ENCODE measurements at places on chromosomes 4 and X.

GRCh38 chrX:40474205-40474626, 106.6 kb upstream of the ATP6AP2 start:
- DNase-seq: no peak

GRCh38 chr4:15910155-15910940, 28.2 kb downstream of the FGFBP1 start:
- DNase-seq: no peak

- no peak for DNase-seq
Measured at GRCh38 chrX:142873214-142873613, 152.5 kb upstream of the SPANXN4 start.

DNA sequence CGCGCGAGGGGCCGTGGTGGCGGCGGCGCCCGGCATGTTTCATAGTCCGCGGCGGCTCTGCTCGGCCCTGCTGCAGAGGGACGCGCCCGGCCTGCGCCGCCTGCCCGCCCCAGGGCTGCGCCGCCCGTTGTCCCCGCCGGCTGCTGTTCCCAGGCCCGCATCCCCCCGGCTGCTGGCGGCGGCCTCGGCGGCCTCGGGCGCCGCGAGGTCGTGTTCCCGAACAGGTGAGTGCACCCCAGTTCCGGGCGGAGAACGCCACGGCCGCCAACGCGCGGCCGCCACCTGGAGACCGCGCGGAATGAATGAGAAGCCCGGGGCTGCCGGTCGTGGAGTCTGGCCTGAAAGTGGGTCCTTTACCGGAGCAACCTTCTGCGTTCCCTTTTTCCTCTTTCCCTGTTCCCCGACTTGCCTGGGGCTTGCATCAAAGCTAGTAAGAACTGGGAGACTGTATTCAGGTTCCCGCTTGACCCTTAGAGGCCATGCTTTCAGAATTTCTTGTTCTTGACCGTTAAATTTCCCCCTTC, 429 bp downstream of the NOCT start:
- DNase-seq: no peak

- no peak for DNase-seq
Measured at GRCh38 chrX:139518475-139518874, 12.1 kb upstream of the F9 start.

GRCh38 chr4:122453384-122453995, 3.0 kb downstream of the IL2 start:
- no peak for DNase-seq

DNA sequence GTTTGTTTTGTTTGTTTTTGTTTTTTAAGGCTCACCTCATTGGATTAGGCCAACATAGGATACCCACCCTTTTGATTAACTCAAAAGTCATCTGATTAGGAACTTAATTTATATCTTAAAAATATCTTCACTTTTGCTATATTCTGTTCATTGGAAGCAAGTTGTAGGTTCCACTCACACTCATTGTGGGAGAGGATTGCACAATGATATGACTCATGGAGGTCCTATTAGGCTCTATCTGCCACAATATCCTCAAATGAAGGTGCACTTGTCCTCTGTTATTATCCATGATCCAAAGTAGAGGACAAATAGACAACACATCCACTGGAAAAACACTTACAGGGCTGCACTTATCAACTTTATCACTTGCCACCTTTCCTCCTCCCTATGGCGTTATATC, 60.5 kb upstream of the ADAMTS3 start:
- peak; percentile 8 for DNase-seq

GRCh38 chr4:127533028-127533700, 99.6 kb upstream of the INTU start:
- peak; percentile 17 for DNase-seq

DNA sequence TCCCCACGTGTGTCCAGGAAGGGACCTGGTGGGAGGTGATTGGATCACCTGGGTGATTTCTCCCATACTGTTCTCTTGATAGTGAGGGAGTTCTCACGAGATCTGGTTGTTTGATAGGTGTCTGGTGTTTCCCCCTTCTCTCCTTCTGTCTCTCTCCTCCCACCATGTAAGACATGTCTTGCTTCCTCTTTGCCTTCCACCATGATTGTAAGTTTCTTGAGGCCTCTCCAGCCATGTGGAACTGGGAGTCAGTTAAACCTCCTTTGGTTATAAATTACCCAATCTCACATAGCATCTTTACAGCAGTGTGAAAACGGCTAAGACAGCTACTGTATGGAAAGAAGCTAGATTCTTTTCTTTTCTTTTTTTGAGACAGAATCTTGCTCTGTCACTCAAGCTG, 21.6 kb upstream of the FGG start:
- no peak for DNase-seq

GRCh38 chrX:9184211-9184610, 150.3 kb upstream of the FAM9B start:
- no peak for DNase-seq

GRCh38 chr4:53132132-53132891, 233.5 kb downstream of the SCFD2 start:
- no peak for DNase-seq

DNA sequence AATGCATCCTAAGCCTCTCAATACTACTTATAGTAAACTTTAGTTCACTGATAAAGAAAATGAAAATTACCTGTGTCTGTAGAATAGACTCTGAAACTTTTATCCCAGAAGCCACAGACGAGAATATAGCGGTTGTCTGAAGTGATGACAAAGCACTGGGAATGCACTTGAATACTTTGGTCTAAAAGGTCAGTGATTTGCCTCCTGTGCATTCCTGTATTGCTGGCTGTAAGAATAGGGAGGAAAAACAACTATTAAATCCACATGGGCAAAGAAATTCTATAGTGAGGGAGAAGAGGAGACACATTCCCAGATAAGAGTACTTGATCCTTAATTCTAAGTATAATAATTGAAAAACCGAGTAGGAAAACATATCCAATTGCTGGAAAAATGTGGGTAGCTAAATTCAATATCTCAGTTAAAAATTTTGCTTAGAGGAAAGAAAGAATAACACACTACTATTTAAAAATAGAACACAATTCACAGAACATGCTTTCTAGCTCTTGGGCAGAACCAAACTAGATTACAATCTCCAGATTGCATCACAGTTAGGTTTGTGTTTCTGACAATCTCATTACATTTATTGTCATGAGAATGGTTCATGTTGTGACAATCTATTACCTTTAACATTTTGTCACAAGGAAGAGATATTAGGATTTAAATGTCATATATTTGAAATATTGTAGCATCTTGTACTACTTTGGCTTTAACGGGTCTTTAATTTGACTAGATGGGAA, 232.1 kb downstream of the DCLK2 start:
- DNase-seq: peak; percentile 30

DNA sequence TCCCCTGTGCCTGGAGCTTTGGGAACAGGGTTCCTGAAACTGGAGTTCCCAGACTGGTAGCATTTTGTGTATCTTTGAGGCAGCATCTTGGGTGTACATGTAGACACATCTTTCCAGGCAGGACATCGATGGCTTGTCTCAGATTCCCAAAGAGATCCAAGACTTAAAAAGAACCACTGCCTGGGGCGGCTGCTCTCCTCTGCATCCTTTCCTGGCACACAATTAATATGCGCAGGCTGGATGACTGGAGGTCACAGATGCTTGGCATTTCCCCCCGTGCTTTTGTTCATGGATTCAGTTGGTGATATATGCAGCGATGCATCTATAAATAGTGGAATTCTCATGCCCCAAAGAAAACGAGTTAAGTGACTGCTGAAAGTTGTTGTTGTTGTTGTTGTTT, 80.5 kb downstream of the CLDN34 start:
- no peak for DNase-seq

DNA sequence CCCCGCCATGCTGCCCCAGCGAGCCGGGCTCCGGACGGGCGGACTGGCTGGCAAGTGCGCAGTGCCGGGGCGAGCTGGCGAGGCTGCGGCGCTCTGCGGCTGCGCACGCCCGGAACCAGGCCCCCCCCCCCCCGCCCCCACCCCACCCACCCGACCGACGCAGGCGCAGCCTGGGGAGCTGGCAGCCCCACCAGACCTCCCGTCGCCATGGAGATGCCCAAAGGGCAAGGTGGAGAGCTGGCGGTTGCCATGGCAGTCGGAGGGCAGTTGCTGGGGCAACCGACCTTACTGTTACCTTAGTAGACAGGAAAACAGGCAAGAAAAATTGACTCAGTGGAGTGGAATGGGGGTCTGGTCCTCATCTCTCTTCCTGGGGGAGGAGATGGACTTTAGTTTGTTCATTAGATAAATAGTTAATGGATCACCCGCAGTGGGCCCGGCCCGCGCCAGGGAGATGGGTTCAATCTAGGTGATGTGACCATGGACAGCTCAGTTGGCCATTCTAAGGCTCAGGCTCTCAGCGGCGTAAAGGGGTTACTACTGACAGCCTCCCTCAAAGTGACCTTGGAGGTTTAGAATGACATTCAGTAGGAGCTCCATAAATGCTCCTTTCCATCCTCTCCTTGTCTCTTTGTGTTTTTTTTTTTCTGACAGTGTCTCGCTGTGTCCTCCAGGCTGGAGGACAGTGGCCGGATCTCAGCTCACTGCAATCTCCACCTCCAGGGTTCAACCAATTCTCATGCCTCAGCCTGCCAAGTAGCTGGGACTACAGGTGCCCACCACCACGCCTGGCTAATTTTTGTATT, at the start of gene PCSK1N:
Gene PCSK1N, minus strand, starts transcription at position 87 of the 806 bp plus-strand sequence. Its CDS starts 78 bp downstream, at position 9.
- no peak for DNase-seq

DNA sequence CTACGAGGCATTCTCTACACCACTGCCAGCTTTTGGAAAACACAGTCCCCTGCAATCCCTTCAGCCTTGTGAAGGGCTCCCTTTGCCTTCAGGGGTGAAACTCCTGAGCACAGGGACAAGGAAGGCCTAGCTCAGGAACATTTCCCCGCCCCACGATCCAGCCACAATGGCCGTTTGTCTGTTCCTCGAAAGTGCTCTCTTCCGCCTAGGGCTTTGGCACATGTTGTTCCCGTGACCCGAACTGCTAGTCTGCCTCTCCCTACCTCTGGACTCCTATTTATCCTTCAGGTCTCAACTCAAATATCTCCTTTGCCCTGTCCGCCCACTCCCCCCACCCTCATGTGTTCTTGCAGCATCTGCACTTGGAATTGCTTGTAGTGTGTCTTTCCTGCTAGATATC, 12.1 kb downstream of the FGD1 start:
- DNase-seq: no peak

All from skeletal muscle cell (primary cell).